ENCODE measurements at places on chromosomes 7 and 10.

- H3K36me3 ChIP-seq = peaks cover 6% of the 10 kb centered on the region
- no peak overlapping the region for H3K27ac ChIP-seq
- DNase-seq = no peak
- no peak overlapping the region for H3K4me3 ChIP-seq
- H3K4me1 ChIP-seq = no peaks in the 10 kb centered on the region
- H3K27me3 ChIP-seq = no peaks in the 10 kb centered on the region
These were observed 39.8 kb downstream of the WAPL start for GRCh38 chr10:86481761-86482160.

DNA sequence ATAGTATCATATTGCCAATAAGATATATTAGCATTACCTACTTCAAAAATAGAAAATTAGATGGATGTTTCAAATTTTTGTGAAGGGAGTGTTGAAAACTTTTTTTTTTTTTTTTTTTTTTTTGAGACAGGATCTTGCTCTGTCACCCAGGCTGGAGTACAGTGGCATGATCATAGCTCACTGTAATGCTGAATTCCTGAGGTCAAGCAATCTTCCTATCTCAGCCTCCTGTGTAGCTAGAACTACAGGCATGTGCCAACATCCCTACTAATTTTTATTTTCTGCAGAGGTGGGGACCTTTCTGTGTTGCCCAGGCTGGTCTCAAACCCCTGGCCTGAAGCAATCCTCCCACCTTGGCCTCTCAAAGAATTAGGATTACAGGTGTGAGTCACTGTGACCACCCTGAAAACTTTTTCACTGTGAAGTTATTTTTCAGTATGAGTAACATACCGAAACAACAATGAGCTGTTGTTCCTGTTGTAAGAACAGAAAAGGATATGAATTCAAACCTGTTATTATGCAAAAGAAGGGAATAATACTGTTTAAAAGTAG lies 266.9 kb downstream of the NEBL start:
- no peaks in the 10 kb centered on the region for H3K4me1 ChIP-seq
- H3K36me3 ChIP-seq = no peaks in the 10 kb centered on the region
- no peak for DNase-seq
- no peak overlapping the region for H3K4me3 ChIP-seq
- no peaks in the 10 kb centered on the region for H3K27me3 ChIP-seq

DNA sequence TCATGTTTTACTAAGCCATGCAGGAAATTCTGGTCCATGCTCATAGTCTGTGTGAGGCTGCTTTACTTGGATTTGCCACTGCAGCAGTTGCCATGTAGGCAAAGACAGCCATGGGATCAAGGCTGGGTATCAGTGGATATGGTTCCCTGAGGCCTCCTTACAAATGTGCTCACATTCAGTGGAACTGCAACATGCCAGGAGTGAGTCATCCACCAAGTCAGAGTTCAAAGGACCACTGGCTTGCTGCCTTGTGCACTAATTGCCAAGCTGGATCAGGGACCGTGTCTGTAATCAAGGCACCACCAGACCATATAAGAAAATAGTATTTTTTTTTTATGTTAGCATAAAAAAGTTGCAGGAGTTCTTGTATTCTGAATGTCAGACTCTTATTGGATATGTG lies 101.0 kb downstream of the CDCA7L start:
- H3K4me3 ChIP-seq = no peak overlapping the region
- no peaks in the 10 kb centered on the region for H3K36me3 ChIP-seq
- no peaks in the 10 kb centered on the region for H3K4me1 ChIP-seq
- no peak overlapping the region for H3K27ac ChIP-seq

GRCh38 chr7:121446526-121446925 lies 50.4 kb upstream of the FAM3C start:
- no peak for DNase-seq
- no peaks in the 10 kb centered on the region for H3K36me3 ChIP-seq
- no peaks in the 10 kb centered on the region for H3K27me3 ChIP-seq
- H3K4me1 ChIP-seq = peaks cover 17% of the 10 kb centered on the region
- no peak overlapping the region for H3K27ac ChIP-seq

DNA sequence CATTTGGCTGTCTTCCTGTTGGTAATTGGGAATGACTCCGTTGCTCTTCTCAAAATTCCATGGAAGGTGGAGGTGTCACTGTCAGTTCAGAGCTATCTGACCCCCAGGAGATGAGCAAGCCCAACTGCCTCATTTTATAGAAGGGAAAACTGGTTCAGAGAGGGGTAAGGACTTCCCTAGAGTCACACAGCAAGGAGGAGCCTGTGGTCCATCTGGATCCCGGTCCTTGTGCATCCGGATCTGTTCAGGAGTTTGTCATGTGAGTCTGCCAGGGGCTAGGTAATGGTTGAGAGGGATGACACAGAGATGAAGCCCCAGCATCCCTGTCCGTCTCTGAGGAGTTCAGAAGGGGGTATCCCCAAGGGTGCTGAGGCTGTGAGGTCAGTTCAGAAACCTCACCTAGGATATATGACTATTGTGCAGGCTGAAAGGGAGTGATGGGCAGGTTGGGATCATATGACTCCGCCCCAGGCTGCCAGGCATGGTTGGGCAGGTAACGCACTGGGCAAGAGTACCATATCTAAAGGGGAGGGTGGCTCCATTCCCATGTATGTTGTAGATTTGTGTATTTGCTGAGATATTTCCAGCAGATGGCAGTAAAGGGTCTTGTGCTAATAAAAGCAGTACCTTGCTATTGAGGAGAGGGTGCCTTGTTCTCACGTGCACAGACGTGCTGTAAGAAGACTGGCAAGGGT lies 16.0 kb upstream of the SLC29A3 start:
- no peaks in the 10 kb centered on the region for H3K27me3 ChIP-seq
- no peaks in the 10 kb centered on the region for H3K4me1 ChIP-seq
- H3K27ac ChIP-seq = no peak overlapping the region
- no peak for DNase-seq
- no peak overlapping the region for H3K4me3 ChIP-seq
- H3K36me3 ChIP-seq = no peaks in the 10 kb centered on the region

GRCh38 chr10:48958598-48959190 lies 19.1 kb upstream of the LRRC18 start:
- no peaks in the 10 kb centered on the region for H3K36me3 ChIP-seq
- no peak for DNase-seq
- H3K27ac ChIP-seq = no peak overlapping the region
- H3K4me3 ChIP-seq = no peak overlapping the region

- H3K36me3 ChIP-seq = no peaks in the 10 kb centered on the region
- no peak for DNase-seq
- H3K27ac ChIP-seq = no peak overlapping the region
- H3K4me1 ChIP-seq = no peaks in the 10 kb centered on the region
These were observed 227.6 kb downstream of the ANKRD7 start for GRCh38 chr7:118452128-118452527.

- no peaks in the 10 kb centered on the region for H3K4me1 ChIP-seq
- H3K27me3 ChIP-seq = no peaks in the 10 kb centered on the region
- no peaks in the 10 kb centered on the region for H3K36me3 ChIP-seq
- H3K4me3 ChIP-seq = peak overlapping the region; percentile 9
- peak; percentile 41 for DNase-seq
These were observed 95.4 kb downstream of the ELMO1 start for GRCh38 chr7:37352974-37353948.

GRCh38 chr7:83547526-83547925 lies 101.4 kb downstream of the SEMA3E start:
- DNase-seq = no peak
- H3K4me3 ChIP-seq = no peak overlapping the region
- no peaks in the 10 kb centered on the region for H3K4me1 ChIP-seq
- H3K36me3 ChIP-seq = no peaks in the 10 kb centered on the region
- no peaks in the 10 kb centered on the region for H3K27me3 ChIP-seq
- H3K27ac ChIP-seq = no peak overlapping the region

GRCh38 chr10:23362069-23362830 lies 17.7 kb upstream of the C10orf67 start:
- no peak overlapping the region for H3K27ac ChIP-seq
- H3K4me1 ChIP-seq = no peaks in the 10 kb centered on the region
- DNase-seq = no peak
- H3K4me3 ChIP-seq = no peak overlapping the region
- no peaks in the 10 kb centered on the region for H3K36me3 ChIP-seq

GRCh38 chr10:8060010-8060703 lies 5.7 kb downstream of the GATA3 start:
- no peak for DNase-seq
- H3K4me1 ChIP-seq = no peaks in the 10 kb centered on the region
- no peak overlapping the region for H3K4me3 ChIP-seq
- no peak overlapping the region for H3K27ac ChIP-seq
- H3K27me3 ChIP-seq = peaks cover 99% of the 10 kb centered on the region

DNA sequence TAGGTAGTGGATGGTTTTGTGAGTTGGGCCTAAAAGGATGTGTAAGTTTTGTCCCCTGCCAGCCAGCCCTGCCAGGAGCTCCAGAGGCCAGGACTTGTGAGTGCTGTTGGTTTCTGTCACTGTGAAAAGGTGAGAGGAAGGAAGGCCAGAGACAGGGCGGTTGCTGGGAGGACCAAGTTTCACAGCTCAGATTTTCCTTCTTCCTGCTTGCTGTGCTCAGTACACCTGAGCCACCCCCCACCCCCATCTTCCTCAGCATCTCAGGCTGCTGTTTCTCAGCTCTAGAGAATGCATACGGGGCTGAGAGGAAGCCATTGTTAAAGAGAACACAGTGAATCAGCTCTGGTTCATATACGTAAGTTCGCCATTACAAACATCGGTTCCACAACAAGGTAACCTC lies 139.9 kb downstream of the BUB3 start:
- no peak overlapping the region for H3K4me3 ChIP-seq
- H3K27ac ChIP-seq = no peak overlapping the region
- no peaks in the 10 kb centered on the region for H3K36me3 ChIP-seq

DNA sequence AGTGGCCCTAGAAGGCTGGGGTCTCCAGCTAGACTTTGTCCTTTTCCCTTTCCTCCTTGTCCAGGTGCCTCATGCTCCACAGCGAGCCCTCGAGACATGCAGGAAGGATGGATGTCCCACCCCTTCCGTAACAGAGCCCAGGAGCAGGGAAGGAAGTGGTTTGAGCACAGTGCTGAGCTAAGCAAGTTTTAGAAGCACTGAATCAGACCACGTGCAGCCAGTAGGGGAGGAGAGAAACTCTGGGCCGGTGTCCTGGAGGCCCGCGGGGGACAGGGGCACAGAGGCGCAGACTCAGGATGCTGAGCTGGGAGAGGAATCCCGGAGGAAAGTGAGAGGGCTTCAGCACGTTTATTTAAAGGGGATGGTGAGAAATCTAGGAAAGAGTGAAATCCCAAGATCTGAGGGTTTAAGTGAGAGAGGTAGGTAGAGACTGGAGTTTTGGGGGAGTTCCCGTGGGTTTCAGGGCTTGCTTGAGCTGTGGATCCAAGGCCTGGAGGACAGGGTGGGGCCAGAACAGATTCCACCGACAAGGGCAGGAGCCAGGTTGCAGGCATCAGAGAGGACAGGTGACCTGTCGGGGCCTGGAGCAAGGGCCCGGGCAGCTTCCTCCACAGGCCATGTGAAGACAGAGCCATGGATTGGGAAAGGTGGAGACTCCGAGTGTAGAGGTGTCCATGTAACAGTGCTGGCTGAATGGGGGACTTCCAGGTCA lies 4.4 kb upstream of the IRF5 start:
- peak overlapping the region; percentile 8 for H3K4me3 ChIP-seq
- peaks cover 35% of the 10 kb centered on the region for H3K4me1 ChIP-seq
- peak; percentile 58 for DNase-seq
- H3K27me3 ChIP-seq = peaks cover 12% of the 10 kb centered on the region
- H3K36me3 ChIP-seq = no peaks in the 10 kb centered on the region
- peak overlapping the region; percentile 20 for H3K27ac ChIP-seq

DNA sequence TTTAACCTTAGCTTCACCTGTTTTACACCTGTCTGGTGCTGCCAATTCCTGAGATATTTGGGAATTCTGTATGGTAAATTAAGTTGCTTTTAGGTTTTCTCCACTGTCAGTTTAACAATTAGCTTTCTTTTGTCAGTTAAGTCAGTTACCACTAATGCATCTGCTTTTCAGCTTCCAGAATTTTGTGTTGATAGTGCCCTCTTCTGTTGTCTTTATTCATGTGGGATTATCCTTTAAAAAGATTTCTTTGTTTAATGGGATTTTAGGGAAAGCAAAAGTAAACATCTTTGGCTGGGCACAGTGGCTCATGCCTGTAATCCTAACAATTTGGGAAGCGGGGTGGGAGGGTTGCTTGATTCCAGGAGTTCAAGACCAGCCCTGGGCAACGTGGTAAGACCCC lies 8.1 kb downstream of the TFAM start:
- no peaks in the 10 kb centered on the region for H3K27me3 ChIP-seq
- no peak overlapping the region for H3K27ac ChIP-seq
- DNase-seq = no peak
- no peak overlapping the region for H3K4me3 ChIP-seq
- no peaks in the 10 kb centered on the region for H3K4me1 ChIP-seq

- no peak for DNase-seq
- no peaks in the 10 kb centered on the region for H3K27me3 ChIP-seq
- no peak overlapping the region for H3K27ac ChIP-seq
- peaks cover 4% of the 10 kb centered on the region for H3K4me1 ChIP-seq
- H3K36me3 ChIP-seq = peaks cover 7% of the 10 kb centered on the region
- no peak overlapping the region for H3K4me3 ChIP-seq
These were observed 7.2 kb downstream of the UPP1 start for GRCh38 chr7:48096273-48096672.

DNA sequence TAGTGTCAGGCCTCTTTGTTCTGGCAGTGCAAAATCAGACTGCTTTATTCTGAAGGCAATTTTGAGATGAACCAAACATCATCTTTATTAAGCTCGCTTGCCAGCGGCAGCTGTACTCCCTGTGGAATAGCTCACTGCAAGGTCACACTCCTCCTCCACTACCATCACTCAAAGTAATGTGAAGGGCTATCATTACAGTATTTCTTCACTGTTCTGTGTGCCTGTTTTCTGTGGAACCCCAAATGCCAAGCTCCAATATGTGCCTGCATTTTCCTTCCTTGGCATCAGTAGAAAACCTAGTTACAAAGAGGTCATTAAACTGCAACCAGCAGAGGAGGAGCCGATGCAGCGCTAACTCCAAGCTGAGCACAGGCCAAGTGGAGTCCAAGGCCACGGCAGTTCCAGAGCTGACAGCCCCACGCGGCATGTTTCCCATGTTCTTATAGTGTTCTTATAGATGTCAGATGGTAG lies 21.4 kb downstream of the BCCIP start:
- no peaks in the 10 kb centered on the region for H3K36me3 ChIP-seq
- DNase-seq = no peak
- H3K4me1 ChIP-seq = no peaks in the 10 kb centered on the region
- no peak overlapping the region for H3K4me3 ChIP-seq

DNA sequence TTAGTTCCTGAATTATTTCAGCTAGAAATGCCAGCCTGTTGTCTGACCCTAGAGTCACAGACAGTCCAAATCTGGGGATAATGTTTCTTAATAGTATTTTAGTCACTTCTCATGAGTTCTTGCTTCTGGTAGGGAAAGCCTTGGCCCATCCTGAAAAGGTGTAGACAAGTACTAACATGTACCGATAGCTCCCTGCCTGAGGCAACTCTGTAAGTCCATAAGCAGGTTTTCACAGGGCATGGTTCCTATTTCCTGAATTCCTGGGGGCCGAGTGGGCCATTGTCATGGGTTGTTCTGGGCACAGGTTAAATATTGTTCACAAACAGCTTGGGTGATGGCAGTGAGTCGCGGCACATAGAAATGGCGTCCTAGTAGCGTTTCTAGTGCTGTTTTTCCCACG lies 3.1 kb upstream of the ZNF117 start:
- H3K4me3 ChIP-seq = no peak overlapping the region
- H3K27me3 ChIP-seq = no peaks in the 10 kb centered on the region
- no peak overlapping the region for H3K27ac ChIP-seq
